ENCODE measurements at places on chromosomes 7 and 10.

GRCh38 chr10:5584895-5585516, 60.2 kb downstream of the CALML3 start:
- DNase-seq = peak; percentile 62

DNA sequence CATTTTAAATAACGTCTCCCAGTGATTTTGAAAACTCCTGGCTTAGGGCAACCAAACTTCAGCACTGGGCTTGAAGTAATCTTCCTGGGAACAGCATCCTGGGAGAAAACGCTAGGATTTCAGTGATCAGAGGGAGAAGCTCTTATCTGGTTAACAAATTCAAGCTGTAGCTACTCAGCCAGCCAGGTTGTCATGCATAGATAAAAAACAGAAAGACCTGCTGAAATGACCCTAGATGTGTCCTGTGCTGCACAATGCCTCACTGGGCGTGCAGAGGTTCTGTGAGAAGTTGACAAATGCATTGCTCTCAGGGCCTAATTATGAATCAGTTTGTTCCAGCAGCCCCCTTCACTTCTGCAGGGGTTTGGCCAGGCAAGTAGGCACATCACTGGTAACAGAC, 68.9 kb upstream of the CHCHD3 start:
- DNase-seq = no peak

DNA sequence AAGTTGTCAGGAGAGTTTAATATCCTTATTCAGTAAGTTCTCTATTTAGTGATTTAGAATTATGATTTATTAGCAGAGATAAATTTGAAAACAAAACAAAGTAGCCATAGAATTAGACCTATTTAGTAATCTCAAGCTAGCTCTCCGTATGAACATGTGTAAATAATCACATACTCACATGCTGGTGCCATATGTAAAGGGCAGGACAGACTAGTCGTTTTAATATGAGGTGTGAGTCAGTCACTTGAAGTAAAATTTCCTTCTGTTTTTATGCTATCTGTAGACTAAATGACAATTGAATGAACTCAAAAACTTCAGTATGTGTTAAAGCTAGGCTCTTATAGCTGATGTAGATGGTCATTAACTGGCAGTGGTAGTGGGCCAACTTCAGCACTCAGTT, 67.1 kb downstream of the WAC start:
- no peak for DNase-seq

DNA sequence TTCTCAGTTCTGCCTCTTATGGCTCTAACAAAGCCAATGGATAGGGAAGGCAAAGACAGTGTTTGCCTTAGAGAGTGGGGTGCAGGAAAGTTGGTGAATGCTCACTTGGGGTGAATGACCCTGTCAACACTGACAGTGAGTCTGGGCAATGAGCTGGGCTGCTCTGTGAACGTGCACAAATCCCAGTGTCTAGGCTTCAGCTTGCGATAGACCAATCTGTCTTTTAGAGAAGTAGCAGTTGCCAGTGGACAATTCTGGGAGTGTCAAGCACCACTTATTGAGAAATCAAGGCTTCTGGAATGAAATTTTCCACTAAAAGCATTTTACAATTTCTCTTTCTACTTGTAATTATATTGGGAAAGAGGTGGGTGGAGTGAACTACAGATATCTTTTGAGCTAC, 141.4 kb downstream of the HERPUD2 start:
- DNase-seq = no peak

DNA sequence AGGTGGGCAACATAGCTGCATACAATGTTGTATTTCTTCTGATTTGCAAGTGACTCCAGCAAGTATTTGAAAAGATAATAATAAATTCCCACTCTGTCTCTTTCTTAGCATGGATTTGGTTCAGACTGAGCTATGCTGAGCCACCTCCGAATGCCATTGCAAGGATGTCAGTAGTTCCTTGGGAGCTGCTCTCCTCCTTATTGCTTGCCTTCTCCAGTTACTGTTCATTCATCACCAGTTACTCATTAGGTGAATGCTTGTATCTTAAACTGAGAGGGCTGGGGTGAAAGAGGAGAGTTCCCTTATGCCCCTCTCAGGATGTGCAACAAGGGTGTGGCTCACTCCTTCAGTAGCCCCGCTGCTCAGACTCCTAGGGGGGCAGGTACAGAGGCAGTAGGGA, 78.4 kb upstream of the PRKAR2B start:
- DNase-seq = no peak

- no peak for DNase-seq
These were observed 120.6 kb upstream of the AGK start for GRCh38 chr7:141430455-141431139.

DNA sequence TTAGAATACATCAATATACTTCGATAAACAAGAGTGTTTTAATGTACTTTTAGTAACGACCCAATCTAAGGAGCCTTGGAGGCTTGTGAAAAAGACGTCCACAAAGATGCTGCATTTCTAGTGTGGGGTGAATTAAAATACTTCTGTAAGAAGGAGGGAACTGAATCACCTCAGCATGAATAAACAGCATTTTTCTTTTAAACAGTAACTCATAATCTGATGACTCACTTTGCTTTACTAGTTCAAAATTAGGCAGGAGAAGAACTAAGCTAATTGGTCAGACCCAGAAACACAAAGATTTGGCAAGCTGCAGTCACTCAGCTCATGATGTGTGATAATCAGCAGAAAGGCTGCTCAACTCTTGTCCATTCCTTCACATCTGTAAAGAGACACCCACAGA, 24.2 kb downstream of the NCOA4 start:
- DNase-seq = no peak

All from HepG2 (cell line).